ENCODE measurements at places on chromosomes 16 and 17. TPM values are rescaled to one million over a fixed set of nuclear protein-coding genes. Genes with fewer than 3 reads are reported as not detected.

The DYNC1LI2 gene
- 110 TPM for total RNA-seq

The PPP1R27 gene
- total RNA-seq: not detected

The PPY gene
- total RNA-seq: not detected

The CIBAR2 gene
- total RNA-seq: not detected

The KRTAP2-2 gene
- total RNA-seq: not detected

GRCh38 chr16:629833-630248, 944 bp upstream of the WFIKKN1 start:
- DNase-seq: no peak

DNA sequence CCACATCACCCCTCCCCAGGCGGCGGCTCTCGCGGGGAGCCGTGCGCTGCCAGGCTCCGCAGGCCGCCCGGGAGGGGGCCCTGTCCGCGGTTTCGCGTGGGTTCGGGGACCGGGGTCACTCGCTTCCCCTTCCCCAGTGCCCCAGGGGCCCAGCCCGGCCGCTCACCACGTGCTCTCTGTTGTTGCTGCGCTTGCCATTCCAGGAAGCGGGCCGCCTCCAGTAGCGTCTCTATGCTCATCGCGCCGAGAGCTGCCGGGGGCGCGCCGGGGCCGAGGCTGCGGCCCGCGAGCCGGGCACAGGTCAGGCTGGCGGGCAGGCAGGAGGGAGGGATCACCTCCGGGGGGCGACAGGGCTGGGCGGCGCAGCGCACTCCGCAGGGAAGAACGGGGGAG, 390 bp downstream of the MNT start:
- DNase-seq: peak; percentile 42

DNA sequence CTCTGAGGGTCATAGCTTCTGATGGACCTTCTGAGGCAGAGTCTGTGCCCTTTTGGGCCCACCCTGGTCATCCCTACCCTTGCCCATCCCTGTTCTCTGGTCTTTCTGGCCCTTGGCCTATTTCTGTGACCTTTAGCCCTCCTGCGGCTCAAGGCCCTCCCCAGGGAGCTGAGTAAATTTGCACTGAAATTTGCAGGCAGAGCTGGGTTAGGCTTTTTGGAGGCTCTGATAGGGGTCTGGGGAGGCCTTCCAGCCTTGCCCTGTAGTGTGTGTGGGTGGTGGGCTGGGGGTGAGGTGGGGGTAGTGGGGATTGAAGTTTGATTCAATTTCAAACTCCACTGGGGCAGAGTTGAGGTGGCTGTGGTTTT, 17.8 kb downstream of the RARA start:
- peak; percentile 70 for DNase-seq

- no peak for DNase-seq
Measured at GRCh38 chr17:1177016-1177700, 2.6 kb downstream of the ABR start.

DNA sequence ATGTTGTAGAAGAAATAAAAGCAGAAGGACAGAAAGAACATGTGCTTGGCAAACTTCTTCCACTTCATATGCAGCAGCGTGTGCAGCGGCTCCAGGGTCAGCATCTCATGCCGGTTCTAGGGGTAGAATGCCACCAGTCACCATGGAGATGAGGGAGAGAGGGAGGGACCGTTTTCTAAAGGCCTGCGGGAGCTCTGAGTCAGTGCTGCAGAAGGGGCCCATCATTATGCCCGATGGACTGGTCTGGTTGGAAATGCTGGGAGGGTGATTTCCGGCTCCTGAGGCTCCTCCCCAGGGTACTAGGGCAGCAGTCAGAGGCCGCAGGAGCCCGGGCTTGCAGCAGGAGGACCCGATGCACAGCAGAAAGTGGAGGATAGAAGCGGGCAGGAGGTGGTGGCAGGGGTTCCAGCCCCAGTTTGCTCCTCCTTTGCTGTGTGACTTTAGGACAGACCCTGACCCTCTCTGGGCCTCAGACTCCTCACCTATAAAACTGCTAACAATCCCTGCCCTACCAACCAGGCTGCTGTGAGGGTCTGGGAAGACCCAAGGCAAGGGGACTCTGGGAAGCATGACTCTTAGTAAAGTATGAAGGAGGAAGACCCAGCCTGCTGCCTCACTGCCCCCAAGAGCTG, 28.6 kb downstream of the TRPV3 start:
- no peak for DNase-seq

- DNase-seq: peak; percentile 74
Measured at GRCh38 chr16:68823401-68824135, 19.8 kb upstream of the TANGO6 start.
